ENCODE measurements at places on chromosomes 1 and 21.

GRCh38 chr1:18974606-18975005 lies 18.1 kb upstream of the IFFO2 start:
- DNase-seq = no peak

DNA sequence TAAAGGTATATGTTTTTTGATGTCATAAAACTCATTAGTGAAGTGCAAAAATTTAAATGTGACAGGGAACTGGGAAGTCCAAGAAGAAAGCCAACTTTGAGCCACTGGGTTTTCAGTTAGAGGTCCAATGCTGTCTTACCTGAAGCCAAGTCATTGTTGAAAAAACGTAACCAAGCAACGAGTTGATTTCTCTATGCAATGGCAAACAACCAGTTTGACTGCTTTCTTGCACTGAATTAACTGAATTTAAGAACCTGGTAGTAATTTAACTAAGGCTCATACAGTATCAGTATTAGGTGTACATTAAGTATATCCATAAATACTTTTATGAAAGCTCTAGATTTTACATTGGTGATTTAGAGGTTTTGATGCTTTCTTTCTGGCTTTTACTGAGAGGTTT lies 20.2 kb upstream of the S1PR1 start:
- no peak for DNase-seq

- no peak for DNase-seq
Measured at GRCh38 chr1:44316231-44316759, 38.8 kb downstream of the ERI3 start.

DNA sequence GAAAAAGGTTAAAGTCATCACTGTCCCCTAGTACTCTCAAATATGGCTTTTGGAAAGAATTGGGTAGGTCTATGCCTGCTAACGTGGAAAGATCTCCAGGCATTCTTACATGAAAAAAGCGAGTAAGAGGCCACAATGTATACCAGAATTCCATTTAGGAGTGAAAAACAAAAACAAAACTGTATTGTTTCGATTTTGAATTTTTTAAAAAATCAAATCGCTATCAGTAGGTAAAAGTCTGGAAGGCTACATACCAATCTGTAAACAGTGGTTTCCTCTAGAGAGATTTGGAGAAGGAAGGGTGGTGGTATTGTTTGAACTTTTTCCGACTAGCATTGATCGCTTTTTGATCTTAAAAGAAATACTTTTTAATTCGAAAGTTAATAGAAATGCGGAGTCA lies 55.9 kb downstream of the RRAGC start:
- no peak for DNase-seq
